Peyer's patch (tissue), 4 donors: ENCODE measurements at places on chromosomes 1 and 21.

DNA sequence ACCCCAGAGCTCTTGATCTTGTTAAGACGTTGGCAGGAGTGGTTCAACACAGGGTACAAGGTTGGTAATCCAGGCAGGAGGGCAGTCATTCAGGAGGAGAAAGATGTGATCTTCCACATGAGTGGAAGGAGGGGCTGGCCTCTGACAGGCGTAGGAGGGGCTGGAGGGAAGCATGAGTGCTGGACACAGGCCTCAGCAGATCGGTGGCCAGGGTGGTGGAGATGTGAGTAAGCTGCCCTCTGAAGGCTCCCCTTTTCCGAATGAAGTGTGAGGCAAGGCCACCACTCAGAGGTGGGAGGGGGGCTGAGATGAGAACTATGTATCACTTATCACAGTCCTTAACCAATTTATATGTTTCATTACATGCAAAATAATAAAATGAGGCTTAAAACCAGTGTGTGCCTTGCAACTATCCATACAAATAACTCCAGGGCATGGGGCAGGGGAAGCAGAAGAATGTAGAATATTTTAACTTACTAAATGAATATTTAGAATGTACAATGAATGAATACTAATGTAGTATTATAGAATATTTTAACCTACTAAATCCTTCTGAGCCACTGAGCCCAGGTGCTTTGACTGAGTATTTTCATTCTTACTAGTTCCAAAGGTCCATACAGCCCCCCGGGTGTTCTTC lies 103.5 kb upstream of the TLR5 start:
- no peaks in the 10 kb centered on the region for H3K36me3 ChIP-seq
- no peaks in the 10 kb centered on the region for H3K27me3 ChIP-seq

- peak overlapping the region; percentile 28 for H3K4me3 ChIP-seq
- H3K36me3 ChIP-seq = no peaks in the 10 kb centered on the region
- no peaks in the 10 kb centered on the region for H3K27me3 ChIP-seq
- peak overlapping the region; percentile 93 for H3K27ac ChIP-seq
- peaks cover 47% of the 10 kb centered on the region for H3K4me1 ChIP-seq
Observed at GRCh38 chr1:153568367-153569099, 2.9 kb upstream of the S100A2 start.

GRCh38 chr1:221414772-221415539 lies 326.9 kb downstream of the DUSP10 start:
- no peak for DNase-seq
- H3K36me3 ChIP-seq = no peaks in the 10 kb centered on the region
- H3K4me1 ChIP-seq = peaks cover 3% of the 10 kb centered on the region
- no peak overlapping the region for H3K4me3 ChIP-seq
- H3K27me3 ChIP-seq = no peaks in the 10 kb centered on the region
- no peak overlapping the region for H3K27ac ChIP-seq

- DNase-seq = no peak
- H3K27ac ChIP-seq = no peak overlapping the region
- no peaks in the 10 kb centered on the region for H3K36me3 ChIP-seq
- H3K4me1 ChIP-seq = peaks cover 42% of the 10 kb centered on the region
- no peaks in the 10 kb centered on the region for H3K27me3 ChIP-seq
- no peak overlapping the region for H3K4me3 ChIP-seq
Observed at GRCh38 chr1:45541193-45541592, 9.4 kb upstream of the AKR1A1 start.

DNA sequence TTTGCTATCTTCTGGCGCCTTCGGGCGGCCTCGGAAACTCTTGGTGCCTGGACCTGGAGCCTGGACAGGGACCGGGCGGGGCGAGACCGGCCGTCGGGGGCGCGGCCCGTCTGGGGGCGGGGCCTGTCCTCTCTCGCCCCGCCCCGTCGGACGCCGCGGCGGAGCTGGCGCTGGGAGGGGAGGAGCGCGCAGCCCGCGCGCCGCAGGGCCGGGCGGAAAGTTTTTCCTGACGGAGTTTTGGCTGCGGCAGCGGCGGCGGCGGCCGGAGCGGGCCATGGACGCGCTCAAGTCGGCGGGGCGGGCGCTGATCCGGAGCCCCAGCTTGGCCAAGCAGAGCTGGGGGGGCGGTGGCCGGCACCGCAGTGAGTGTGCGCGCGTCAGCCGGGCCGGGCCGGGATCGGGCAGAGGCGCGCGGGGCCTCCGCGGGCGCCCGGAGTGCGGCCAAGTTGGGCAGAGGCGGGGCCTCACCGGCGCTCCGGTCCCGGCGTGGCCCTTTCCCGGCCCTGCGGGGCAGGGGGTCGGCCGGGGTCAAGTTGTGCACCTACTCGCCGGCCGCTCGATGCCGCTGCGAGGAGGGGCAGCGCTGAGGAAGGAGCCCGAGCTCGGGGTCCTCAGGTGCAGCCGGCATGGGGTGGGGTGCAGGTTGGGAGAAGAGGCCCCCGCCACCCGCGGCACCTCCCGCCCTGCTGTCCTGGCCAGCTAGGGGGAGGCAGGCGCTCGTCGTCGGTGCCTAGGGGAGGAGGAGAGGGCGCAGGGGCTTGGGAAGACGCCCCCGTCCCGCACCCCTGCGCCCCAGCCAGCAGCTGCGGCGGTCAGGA lies at the start of gene LDLRAP1:
Gene LDLRAP1 (plus strand): TSS at position 182 of the 818 bp plus-strand sequence. CDS start 93 bp downstream, at position 275.
- peak within 1 kb of the TSS; percentile 82 for H3K27ac ChIP-seq
- peaks cover 2% of the 10 kb centered on the region for H3K4me1 ChIP-seq
- peak within 1 kb of the TSS; percentile 93 for H3K4me3 ChIP-seq
- no peaks in the 10 kb centered on the region for H3K27me3 ChIP-seq

- DNase-seq = no peak
- no peaks in the 10 kb centered on the region for H3K36me3 ChIP-seq
- H3K4me3 ChIP-seq = no peak overlapping the region
- no peaks in the 10 kb centered on the region for H3K27me3 ChIP-seq
Observed at GRCh38 chr1:109527846-109528695, 11.6 kb upstream of the GPR61 start.

DNA sequence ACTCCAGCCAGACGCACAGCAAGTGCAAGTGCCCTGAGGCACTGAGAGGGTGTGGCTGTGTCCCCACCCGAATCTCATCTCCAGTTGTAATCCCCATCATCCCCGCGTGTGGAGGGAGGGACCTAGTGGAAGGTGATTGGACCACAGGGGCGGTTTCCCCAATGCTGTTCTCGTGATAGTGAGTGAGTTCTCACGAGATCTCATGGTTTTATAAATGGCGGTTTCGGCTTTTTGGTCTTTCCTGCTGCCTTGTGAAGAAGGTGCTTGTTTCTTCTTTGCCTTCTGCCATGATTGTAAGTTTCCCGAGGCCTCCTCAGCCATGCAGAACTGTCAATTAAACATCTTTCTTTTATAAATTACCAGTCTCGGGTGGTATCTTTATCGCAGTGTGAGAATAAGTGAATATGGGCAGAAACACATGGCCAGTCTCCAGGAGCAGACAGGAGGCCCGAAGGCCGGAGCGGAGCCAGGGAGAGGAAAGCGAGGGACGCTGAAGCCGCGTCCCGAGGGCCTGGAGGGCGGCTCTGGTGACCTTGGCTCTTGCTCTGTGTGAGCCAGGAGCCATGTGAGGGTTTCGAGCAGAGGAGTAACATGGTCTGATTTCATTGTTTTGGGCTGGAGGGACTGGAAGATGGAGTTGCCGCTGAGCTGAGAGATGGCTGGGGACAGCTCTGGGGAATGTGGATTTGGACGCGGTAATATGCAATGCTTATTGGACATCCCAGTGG lies 76.0 kb upstream of the C1orf174 start:
- no peaks in the 10 kb centered on the region for H3K36me3 ChIP-seq
- no peaks in the 10 kb centered on the region for H3K4me1 ChIP-seq
- H3K27me3 ChIP-seq = no peaks in the 10 kb centered on the region

- no peaks in the 10 kb centered on the region for H3K36me3 ChIP-seq
- H3K4me1 ChIP-seq = no peaks in the 10 kb centered on the region
- H3K27me3 ChIP-seq = no peaks in the 10 kb centered on the region
Observed at GRCh38 chr1:61873581-61873980, 131.3 kb downstream of the PATJ start.

- H3K4me1 ChIP-seq = no peaks in the 10 kb centered on the region
- DNase-seq = no peak
- no peak overlapping the region for H3K4me3 ChIP-seq
- H3K27ac ChIP-seq = no peak overlapping the region
- no peaks in the 10 kb centered on the region for H3K36me3 ChIP-seq
Observed at GRCh38 chr1:3139451-3139852, 70.4 kb downstream of the PRDM16 start.

DNA sequence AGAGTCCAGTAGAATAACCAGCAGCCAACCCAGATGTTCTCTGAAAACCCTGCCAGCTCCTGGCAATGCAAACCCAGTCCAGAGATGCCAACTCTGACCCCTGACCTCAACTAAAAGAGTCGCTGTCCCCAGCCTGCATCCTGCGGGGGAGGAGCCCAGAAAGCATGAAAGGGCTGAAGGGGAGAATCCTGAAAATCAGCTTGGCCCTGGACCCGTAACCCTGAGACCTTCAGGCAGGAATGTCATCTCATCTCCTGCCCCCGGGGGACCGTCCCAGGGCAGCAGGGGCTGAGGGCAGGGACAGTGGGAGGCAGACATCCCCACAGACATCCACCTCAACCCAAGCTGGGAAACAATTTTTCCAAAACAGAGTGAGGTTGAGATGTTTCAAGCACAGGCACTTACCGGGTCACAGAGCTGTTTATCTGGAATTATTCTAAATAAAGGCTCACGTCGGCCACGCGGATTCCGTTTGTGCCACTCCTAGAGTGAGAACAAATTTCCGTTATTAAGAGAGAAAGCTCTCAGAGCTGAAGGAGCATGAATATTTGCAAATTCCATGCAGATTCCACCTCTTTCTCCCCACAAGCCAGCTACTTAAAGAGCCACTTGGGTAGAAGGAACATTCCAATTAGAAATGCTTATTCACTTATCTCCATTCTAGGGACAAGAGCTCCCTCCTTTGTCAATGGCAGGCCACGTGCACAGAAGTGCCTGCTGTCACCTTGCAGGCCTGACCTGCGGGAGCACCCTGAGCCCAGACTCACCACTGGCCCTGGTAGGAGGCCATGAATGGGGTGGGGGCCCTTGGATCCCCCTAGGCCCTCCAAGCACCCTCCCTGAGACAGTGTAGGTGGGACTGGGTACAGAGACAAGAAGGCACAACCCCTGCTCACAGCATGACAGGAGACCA lies 240.1 kb downstream of the NPHP4 start:
- no peaks in the 10 kb centered on the region for H3K36me3 ChIP-seq
- H3K4me3 ChIP-seq = no peak overlapping the region
- no peaks in the 10 kb centered on the region for H3K4me1 ChIP-seq
- H3K27me3 ChIP-seq = no peaks in the 10 kb centered on the region

- no peaks in the 10 kb centered on the region for H3K4me1 ChIP-seq
- H3K27me3 ChIP-seq = no peaks in the 10 kb centered on the region
- H3K36me3 ChIP-seq = no peaks in the 10 kb centered on the region
- no peak overlapping the region for H3K27ac ChIP-seq
Observed at GRCh38 chr1:169196581-169196980, 90.1 kb downstream of the ATP1B1 start.

- no peak for DNase-seq
- no peak overlapping the region for H3K27ac ChIP-seq
- H3K4me3 ChIP-seq = no peak overlapping the region
- no peaks in the 10 kb centered on the region for H3K36me3 ChIP-seq
- no peaks in the 10 kb centered on the region for H3K27me3 ChIP-seq
Observed at GRCh38 chr1:11354893-11355553, 82.0 kb downstream of the UBIAD1 start.

- H3K27ac ChIP-seq = peak overlapping the region; percentile 58
- H3K4me1 ChIP-seq = peaks cover 21% of the 10 kb centered on the region
- no peaks in the 10 kb centered on the region for H3K27me3 ChIP-seq
- no peak overlapping the region for H3K4me3 ChIP-seq
- H3K36me3 ChIP-seq = no peaks in the 10 kb centered on the region
Observed at GRCh38 chr21:15141261-15141970, 76.6 kb upstream of the NRIP1 start.

GRCh38 chr1:7250597-7251453 lies 465.6 kb downstream of the CAMTA1 start:
- no peak overlapping the region for H3K4me3 ChIP-seq
- H3K4me1 ChIP-seq = no peaks in the 10 kb centered on the region
- no peak overlapping the region for H3K27ac ChIP-seq
- DNase-seq = no peak
- no peaks in the 10 kb centered on the region for H3K27me3 ChIP-seq

DNA sequence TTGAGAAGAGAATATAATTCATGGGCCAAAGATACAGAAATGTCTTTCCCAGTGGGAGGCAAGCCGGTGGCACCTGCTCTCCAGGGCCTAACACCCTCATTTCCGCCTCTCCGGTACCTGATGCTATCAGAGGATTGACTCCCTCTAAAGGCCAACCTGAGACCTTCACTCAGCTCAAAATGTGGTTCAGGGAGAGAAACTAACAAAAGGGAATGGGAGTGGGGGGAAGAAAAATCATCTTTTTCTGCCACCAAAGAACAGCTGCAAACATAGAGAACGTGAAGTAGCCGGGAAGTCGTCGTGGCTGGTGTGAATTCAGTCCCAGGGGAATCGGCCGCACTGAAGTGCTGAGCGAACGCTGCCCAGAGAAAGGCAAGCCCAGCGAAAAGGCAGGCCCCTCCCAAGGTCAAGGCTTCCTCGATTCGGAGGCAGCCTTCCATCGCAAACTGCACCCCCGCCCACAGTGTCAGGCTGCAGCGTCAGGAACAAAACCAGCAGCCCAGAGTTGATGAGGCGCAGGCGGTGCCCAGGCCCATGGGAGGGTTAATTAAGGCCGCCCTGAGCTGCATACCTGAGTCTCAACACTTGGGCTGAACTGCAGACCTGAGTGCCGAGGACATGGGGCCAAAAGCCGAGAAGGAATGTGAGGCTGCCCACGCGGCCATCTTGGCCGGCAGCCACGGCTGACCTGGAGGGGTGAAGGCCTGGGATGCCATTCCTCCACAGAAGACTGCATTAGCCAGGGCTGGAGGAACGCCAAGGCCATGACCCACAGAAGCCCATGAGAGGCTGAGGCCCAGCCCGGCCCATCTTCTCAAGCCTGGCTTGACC lies 160.2 kb downstream of the PSMG1 start:
- no peak overlapping the region for H3K4me3 ChIP-seq
- no peaks in the 10 kb centered on the region for H3K4me1 ChIP-seq
- H3K27me3 ChIP-seq = no peaks in the 10 kb centered on the region
- no peaks in the 10 kb centered on the region for H3K36me3 ChIP-seq

DNA sequence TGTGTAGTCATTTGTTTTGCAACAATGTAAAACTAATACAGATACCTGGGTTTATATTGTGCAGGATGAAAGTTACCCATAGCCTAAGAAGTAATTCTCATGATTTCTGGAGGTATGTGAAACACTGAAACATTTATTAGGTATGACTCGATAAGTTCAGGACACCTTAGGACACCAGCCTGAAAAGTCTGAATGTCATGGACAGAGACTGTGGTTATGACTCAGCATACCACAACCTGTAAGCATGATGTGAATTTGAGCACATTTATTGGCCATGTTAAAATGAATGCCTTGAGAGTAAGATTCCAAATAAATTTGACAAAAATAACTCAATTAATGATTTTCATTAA lies 1471.7 kb upstream of the B3GALT2 start:
- H3K36me3 ChIP-seq = no peaks in the 10 kb centered on the region
- no peak for DNase-seq
- no peak overlapping the region for H3K27ac ChIP-seq
